ENCODE measurements at places on chromosomes 13 and 19. TPM values are rescaled to one million over a fixed set of nuclear protein-coding genes. Genes with fewer than 3 reads are reported as not detected.

- peaks cover 16% of the 10 kb centered on the region for H3K4me1 ChIP-seq
- H3K27me3 ChIP-seq = no peaks in the 10 kb centered on the region
Measured at GRCh38 chr19:44603201-44603945, 10.0 kb upstream of the IGSF23 start.

- H3K27ac ChIP-seq = no peak overlapping the region
- no peaks in the 10 kb centered on the region for H3K36me3 ChIP-seq
- no peak overlapping the region for H3K4me3 ChIP-seq
- no peaks in the 10 kb centered on the region for H3K4me1 ChIP-seq
- DNase-seq = no peak
- peaks cover 14% of the 10 kb centered on the region for H3K27me3 ChIP-seq
Measured at GRCh38 chr13:31014456-31014855, 82.0 kb downstream of the TEX26 start.

DNA sequence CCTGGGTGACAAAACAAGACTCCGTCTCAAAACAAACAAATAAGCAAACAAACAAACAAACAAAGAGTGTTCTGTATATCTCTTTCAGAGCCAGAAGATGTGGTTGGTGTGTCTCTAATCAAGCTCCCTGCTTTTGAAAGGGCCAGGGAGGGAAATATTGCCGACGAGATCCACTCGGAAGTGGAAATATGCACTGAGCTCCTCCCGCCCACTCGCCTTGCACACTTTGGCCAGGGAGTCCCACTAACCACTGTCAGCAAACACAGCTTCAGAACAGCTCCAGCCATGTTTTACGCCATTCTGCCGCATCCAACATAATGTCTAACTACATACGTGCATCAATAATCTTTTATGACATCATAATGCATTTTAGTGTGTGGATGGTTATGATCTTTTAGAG, 155.5 kb upstream of the VSTM2B start:
- H3K4me1 ChIP-seq = no peaks in the 10 kb centered on the region
- H3K36me3 ChIP-seq = no peaks in the 10 kb centered on the region
- H3K27me3 ChIP-seq = peaks cover 33% of the 10 kb centered on the region
- no peak for DNase-seq
- H3K4me3 ChIP-seq = no peak overlapping the region

- H3K36me3 ChIP-seq = peaks cover 9% of the 10 kb centered on the region
- H3K4me1 ChIP-seq = no peaks in the 10 kb centered on the region
- H3K4me3 ChIP-seq = no peak overlapping the region
- no peaks in the 10 kb centered on the region for H3K27me3 ChIP-seq
- no peak overlapping the region for H3K27ac ChIP-seq
Measured at GRCh38 chr13:99758460-99759162, 213.0 kb downstream of the ZIC5 start.

MEF2B gene
- total RNA-seq = 4.6 TPM
